ENCODE measurements at places on chromosomes 2 and 18.
A peak's percentile ranks its signal among the peaks of the same experiment; 100 is the strongest.

- DNase-seq: no peak
These were observed 227.4 kb upstream of the CDH7 start for GRCh38 chr18:65523461-65523860.

DNA sequence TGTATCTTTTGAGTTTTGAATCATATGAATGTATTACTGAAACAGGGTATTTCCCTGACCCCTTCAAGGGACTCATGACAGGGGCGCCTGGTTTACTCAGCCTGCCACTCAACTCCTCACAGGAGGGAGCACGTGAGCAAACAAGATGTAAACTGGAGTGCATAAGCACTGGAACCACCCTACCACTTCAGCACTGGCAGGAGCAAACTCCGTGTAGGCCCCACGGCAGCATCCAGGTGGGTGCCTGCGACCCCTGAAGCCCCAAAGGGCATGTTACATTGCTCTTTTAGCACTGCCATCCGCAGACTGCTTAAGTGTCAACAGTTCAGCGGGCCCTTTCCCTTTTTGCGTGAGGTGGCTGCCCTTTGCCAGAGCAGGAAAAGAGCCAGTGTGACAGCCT lies 8.2 kb upstream of the DAPL1 start:
- DNase-seq: no peak

GRCh38 chr2:65491381-65491905 lies 59.0 kb upstream of the SPRED2 start:
- DNase-seq: no peak

- DNase-seq: no peak
These were observed 1009.9 kb upstream of the KLHL29 start for GRCh38 chr2:22375096-22375495.

- DNase-seq: no peak
These were observed 2.2 kb downstream of the AQP4 start for GRCh38 chr18:26863122-26863879.

DNA sequence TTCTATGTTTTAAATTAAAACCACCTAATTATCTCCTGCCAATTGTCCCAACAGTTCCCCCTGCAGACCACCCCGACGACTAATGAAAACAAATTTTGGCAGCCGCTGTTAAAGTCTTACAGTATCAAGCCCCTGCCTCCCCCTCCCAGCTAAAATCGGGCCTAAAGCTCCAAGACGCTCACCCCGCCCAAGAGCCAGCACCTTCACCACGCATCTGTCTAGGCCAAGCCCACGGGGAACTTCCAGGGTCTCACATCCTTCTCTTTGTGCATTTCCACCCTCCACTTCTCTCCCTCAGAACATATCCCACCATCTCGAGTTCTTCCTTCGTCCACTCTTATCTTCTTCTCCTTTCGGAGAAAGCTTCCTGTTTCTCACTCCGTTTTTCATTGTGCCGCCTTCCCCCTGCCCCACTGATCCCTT lies 445 bp downstream of the PRPF40A start:
- DNase-seq: no peak

- DNase-seq: no peak
These were observed 97.0 kb downstream of the TTC32 start for GRCh38 chr2:19804639-19805260.

GRCh38 chr18:45945669-45946068 lies 21.5 kb downstream of the EPG5 start:
- DNase-seq: no peak

- DNase-seq: no peak
These were observed 379.1 kb upstream of the ATP5MC3 start for GRCh38 chr2:175560521-175561169.

DNA sequence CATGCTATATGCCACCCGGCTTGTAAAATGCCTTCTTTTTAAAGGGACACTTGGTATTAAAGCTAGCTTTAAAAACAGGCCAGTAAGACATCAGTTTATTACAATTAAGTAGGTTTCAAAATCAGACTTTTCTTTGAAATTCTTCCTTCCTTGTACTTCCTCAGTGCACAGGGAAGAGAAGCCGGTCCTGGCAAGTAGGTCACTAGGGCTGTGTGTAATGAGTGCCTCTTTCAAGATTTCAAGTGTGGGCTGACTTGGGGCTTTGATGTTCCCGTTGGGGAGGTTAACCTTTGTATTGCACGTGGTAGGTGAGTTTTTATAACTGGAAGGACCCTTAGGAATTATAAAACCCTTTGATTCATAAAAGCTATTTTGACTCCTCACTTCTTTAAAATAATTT lies 566.4 kb upstream of the ID2 start:
- DNase-seq: no peak

DNA sequence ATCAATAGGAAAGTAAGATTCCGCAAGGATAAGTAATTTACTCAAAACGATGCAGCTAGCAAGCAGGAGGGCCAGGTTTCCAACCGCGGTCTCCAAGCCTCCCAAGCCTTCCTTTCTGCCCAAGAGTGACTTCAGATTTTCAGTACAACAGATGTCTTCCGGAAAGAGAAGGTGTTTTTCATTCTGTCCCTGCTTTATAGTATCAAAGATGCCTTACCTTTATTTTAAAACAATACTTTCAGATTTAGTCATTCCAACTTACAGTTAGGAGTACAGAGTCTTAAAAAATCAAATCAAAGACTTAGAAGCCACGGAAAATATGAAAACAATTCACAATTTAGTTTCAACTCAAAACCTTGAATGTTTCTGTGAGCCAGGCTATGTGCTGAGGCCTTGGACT lies 43.6 kb downstream of the CYB5A start:
- DNase-seq: no peak

DNA sequence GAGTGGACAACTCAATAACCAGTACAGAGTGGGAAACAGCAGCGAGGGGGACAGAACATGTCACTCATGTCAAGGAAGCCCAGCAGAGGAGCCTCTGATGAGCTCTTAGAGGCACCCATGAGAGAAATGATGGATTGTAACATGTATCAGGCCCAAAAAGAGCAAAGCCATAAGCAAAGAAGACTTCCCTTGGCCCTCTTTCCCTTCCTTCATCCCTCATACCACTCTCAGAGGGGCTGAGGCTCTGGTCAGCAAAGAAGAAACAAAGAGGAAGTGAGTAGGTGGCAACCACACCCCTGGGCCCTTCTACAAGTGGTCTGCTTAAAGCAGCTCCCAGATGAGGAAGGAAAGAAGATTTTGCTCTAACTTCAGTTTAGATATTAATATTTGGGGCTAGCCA lies 112.8 kb downstream of the CDC42EP3 start:
- no peak for DNase-seq

DNA sequence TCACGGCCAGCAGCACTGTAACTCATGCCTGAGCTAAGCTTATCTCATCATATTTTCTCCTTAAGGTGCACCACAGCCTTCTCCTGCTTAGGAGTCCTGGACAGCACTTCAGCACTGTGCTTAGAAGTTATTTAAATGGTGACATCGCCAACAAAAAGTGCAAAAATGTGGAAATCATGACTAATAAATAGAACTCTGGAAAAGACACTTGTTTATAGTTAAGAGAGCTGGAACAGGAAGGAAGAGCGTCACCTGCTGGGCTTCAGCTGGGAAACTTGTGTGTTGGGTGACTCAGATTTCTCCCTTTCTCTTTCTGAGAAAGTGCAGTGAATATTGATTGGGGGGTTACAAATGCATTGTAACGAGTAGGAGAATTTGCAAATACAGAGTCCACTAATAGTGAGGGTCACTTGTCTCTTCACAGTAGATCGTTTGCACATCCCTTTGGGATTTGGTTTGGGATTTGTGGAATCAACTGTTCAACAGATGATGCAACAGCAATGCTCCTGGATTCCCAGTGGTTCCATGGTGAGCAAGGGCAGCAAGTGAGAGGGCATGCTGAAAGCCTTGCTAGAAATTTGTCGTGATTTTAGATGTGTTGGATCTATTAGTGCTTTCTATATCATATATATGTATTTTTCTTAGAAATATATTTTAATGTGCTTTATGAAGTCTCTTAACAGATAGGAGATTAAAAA lies 84.2 kb downstream of the DOK6 start:
- peak; percentile 40 for DNase-seq

GRCh38 chr2:174546519-174547506 lies 50.8 kb downstream of the WIPF1 start:
- peak; percentile 9 for DNase-seq

DNA sequence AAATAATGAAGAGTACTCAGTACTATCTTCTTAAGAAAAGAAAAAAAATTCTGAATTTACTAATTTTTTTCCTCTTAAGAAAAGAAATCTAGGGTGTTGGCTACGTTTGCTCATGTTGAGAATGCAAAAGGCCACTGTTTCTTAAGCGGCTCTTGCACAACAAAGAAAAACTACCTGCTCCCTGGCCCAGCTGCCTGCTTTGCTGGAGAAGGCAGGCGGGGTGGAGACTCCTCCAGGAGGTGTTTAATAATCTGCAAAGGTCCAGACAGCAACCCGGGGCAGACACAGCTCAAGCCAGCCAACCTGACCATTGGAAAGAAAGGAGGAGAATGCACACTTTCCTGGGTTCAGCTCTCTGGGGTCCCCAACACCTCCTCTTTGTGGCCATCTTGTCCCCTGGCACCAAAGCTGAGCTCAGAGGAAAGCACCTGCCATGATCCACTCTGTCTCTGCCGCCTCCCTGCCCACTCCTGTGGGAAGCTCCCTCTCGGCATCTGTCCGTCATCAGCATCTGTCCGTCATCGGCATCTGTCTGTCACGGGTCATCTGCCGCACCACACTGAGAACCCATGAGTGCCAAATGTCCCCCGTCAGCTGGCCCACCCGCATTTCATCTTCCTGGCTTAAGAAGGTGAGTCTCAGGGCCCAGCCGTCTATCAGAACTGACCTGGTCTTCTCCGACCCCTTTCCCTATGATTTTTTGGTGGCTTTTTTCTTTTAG lies 11.9 kb downstream of the ZNF516 start:
- no peak for DNase-seq

- no peak for DNase-seq
These were observed 150.9 kb downstream of the ACTR3 start for GRCh38 chr2:114040826-114041225.

GRCh38 chr2:88450186-88450585 lies 2.3 kb downstream of the FOXI3 start:
- DNase-seq: no peak

DNA sequence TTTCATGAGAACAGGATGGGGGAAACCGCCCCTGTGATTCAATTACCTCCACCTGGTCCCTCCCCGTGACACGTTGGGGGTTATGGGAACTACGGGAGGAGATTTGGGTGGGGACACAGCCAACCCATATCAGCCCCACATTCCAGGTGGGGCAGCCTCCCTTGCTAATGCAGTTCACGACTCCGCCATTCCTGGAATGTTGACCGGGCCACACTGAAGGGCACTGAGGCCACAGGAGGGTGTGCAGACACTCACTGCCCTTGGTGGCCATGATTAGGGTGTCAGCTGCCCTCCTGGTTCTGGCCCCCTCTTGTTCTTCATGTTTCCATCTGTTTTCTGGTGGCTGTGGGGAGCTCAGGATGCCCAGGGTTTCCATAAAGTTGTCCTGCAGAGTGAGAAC lies 176.3 kb downstream of the TWIST2 start:
- DNase-seq: no peak

DNA sequence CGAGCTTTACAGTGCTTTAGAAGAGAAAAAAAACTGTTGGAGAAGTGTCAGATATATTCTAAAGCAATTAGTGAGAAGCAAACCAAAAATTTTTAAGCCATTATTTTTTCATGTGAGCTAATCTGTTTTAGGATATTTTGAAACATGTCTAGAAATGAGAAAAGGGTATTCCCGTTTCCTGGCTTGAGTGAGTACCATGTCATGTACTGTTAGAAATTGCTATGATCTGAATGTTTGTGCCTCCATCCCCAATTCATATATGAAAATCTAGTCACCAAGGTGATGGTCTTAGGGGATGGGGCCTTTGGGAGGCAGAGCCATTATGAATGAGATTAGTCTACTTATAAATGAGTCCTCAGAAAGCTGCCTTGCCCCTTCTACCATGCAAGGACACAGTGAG lies 493.3 kb upstream of the GCFC2 start:
- DNase-seq: no peak

- DNase-seq: no peak
These were observed 95.5 kb upstream of the COL3A1 start for GRCh38 chr2:188878716-188879115.

- DNase-seq: no peak
These were observed 36.9 kb upstream of the ITM2C start for GRCh38 chr2:230827774-230828271.

- no peak for DNase-seq
These were observed 825 bp downstream of the ITGA6 start for GRCh38 chr2:172427990-172428831.

- DNase-seq: peak; percentile 39
These were observed 1.1 kb upstream of the SULT6B1 start for GRCh38 chr2:37189452-37190153.

GRCh38 chr18:44955825-44956224 lies 275.1 kb downstream of the SETBP1 start:
- no peak for DNase-seq

GRCh38 chr2:168500516-168500915 lies 44.4 kb downstream of the CERS6 start:
- no peak for DNase-seq

GRCh38 chr2:240424341-240425235 lies 10.9 kb upstream of the GPC1 start:
- no peak for DNase-seq

DNA sequence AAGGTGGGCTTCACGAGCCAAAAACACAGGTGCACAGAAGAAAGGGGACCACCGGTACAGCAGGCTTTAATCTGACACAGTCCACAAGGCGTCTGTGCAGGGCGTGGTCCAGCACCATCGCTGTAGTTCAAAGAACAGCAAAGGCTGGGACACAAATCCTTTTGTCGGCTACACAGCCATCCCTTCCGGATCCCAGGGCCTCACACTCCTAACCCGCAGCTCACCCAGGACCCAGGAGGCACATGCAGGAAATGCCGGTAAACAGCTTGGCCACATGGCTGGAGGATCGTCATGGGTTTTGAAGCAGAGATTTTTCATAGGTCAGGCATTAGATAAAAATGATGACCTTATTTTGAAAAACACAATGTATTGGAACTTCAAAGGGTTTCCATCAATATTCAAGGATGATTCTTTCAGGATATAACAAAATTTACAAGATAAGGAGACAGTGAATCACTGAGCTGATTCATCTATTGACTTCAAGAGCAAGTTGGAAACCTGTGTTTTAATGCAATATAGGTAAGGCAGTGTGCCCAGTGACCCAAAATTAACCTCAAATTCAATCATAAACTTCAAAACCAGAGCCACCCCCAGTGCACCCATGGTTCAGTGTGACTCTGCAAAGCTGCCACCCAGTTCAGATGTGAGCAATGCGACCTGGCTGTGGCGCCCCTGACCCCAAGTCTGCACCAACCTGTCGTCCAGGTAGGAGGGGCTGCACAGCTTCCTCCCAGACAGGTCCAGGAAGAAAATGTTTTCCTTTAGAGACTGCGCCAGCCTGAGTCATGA lies 74.4 kb downstream of the TMEM18 start:
- DNase-seq: no peak
